ENCODE measurements at places on chromosomes 2 and 18.

DNA sequence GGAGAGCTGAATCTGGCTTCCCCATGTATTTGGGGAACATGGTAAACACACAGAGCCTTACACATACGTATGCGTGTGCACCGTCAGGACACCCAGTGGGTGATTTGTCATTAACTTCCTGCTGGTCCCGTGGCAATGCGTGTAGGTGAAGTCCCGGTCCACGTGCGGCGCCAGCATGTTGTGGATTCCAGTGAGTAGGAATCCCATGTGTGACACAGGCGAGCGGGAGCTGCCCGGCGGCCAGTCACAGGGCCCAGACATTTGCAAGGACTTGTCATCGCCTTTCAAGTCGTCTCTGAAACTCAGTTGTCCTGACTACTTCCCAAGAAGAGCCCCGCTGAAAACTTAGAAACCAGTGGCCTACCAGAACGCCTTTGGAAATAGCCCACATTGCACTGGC, 102.0 kb downstream of the RNF144A start:
- DNase-seq: no peak

DNA sequence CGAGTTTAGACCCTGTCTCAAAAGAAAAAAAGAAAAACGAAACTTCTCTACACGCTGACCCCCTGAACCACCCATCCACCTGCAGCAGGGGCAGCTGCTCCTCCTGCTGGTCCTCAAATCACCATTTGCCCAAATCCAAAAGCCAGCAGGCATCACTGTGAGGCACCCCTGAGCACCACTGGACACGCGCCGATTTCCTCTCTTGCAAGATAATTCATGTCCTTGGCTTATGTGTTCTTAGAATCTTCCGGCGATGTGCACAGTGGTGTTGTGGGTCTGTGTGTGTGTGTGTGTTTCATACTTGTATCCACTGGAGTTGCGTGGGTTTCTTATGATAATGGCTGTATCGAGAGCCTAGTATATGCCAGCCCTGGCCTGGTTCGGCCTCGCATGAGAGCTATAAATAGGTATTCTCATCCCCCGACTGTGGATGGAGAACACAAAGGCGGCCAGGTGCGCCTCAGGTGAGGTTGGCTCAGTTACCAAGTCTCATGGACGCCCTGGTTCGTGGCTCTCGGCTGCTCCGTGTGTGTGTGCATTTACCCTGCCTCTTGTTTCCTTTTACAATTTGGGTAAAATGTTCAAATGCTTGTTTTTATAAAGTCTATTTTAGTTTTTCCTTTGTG, 235.5 kb downstream of the HDAC4 start:
- no peak for DNase-seq

DNA sequence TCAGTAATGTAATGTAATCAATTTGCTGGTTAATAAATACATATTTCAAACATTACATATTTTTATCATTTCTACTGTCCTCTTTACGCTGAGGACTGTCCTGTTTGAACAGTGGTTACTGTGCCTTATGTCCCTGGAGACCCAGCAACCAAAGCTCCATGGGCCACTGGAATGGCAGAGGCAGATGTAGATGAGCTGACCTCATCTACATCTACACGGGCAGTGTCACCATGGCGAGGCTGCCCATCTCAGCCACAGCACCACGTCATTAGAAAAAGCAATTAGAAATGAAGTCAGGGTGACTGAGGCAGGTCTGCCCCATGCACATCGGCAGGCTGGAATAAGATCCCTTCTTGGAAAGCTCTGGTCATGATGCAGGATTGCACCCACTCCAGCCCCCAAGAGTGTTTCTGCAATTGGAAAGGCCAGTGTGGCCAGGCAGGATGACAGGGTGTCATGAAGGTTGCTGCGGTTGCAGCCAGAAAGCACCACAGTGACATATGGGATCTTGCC, 237.5 kb downstream of the NDUFA10 start:
- DNase-seq: no peak

DNA sequence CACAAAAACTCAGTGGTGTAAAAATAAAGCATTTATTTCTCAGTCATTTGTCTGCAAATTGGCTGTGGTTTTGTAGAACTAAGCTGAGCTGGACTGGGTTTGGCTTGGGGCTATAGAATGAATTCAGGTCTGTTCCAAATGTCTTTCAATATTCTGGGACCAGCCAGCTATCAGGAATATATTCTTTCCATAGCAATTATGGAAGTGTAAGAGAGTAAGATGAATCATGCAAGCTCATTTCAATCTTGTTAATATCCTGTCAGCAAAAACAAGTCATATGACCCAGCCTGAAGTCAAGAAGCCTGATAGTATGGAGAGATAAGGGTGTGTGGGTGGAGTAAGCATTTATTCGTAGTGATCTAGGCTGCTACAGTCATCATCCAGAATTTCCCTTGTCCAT, 481.0 kb upstream of the CDH2 start:
- no peak for DNase-seq

GRCh38 chr2:131034122-131035051, 58.9 kb downstream of the FAM168B start:
- no peak for DNase-seq

- DNase-seq: no peak
Measured at GRCh38 chr18:72783530-72783929, 84.3 kb downstream of the NETO1 start.

GRCh38 chr2:54259413-54260240, 3.6 kb upstream of the TSPYL6 start:
- no peak for DNase-seq

DNA sequence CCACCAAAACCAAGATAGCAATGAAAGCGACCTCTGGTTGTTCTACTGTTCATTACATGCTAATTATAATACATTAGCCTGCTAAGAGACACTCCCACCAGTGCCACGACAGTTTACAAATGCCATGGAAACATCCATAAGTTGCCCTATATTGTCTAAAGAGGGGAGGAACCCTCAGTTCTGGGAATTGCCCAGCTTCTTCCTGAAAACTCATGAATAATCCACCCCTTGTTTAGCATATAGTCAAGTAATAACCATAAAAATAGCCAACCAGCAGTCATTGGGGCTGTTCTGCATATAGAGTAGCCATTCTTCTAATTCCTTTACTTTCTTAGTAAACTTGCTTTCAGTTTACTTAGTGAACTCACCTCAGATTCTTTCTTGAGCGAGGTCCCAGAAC, 189.8 kb upstream of the SOX11 start:
- no peak for DNase-seq

- DNase-seq: no peak
Measured at GRCh38 chr18:33818145-33818544, 240.1 kb downstream of the ASXL3 start.

GRCh38 chr2:167264380-167264779, 376.1 kb downstream of the XIRP2 start:
- DNase-seq: no peak

DNA sequence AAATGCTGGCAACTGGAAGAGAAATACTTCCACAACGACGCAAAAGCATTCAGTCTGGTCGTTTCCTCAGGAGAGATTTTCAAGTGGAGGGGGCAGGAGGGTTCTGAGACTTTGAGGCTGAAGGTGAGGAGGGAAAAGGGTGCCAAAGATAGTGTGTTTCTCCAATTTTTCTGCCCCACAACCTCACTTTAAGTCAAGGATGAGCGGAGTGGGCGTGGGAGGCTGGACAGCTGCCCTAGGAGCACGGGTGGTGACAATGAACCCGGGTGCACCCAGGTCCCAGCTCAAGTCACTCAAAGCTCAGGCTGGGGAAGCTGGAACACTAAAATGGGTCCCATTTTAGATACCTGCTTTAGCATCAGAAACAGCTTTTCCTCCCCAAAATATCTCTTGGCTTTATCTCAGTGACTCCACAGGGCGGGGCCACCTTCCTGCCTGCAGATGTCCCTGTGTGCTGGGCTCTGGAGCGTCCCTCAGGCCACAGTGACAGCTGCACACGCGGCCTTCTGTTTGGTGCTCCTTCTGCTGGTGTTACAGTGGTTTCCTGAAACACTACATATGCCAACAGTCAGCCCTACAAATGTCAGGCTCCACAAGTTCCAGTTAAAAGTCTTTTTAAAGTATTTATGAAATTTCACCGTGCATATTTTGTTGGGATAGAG, 1.4 kb upstream of the MBP start:
- DNase-seq: no peak

- DNase-seq: no peak
Measured at GRCh38 chr2:1168846-1169245, 218.2 kb downstream of the SNTG2 start.

DNA sequence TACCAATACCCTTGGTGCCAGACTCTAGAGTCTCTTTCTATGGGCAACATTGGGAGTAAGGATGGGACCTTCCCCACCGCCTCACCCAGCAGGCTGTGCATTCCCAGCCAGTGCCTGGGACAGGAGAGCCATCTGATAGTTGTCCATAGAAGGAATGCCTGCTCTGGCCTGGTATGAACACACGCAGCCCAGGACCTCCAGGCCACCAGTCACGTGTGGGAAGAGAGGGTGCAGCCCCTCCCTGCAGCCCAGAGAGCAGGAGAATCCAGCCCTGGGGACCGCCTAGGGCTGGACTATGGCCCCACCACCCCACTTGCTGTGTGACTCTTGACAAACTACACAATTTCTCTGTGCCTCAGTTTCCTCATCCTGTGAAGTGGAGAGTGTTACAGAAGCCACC, 52.5 kb upstream of the ID2 start:
- DNase-seq: no peak

DNA sequence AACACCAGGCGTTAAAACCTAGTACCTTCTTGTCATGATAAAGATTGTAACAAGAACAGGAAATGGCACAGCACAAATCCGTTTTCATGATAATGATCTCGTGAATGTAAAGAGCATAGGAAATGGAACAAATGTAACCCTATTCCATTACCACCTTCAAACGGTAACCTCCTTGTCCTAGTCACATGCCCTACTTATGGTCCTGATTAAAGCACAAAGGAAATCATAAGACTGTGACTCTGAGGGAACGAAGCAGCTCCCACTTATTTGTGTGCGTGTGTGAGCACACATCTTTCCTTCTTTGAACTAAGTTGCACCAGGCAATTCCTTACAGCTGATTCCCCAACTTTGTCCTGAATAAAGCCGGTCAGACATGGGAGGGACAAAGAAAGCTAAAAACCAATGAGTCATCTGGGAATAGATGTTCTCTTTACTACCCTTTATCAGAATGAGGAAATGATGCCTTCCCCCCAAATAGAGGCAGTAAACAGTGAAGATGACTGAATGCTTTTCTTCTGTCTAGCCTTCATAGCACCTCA, 192.6 kb downstream of the IKZF2 start:
- no peak for DNase-seq

DNA sequence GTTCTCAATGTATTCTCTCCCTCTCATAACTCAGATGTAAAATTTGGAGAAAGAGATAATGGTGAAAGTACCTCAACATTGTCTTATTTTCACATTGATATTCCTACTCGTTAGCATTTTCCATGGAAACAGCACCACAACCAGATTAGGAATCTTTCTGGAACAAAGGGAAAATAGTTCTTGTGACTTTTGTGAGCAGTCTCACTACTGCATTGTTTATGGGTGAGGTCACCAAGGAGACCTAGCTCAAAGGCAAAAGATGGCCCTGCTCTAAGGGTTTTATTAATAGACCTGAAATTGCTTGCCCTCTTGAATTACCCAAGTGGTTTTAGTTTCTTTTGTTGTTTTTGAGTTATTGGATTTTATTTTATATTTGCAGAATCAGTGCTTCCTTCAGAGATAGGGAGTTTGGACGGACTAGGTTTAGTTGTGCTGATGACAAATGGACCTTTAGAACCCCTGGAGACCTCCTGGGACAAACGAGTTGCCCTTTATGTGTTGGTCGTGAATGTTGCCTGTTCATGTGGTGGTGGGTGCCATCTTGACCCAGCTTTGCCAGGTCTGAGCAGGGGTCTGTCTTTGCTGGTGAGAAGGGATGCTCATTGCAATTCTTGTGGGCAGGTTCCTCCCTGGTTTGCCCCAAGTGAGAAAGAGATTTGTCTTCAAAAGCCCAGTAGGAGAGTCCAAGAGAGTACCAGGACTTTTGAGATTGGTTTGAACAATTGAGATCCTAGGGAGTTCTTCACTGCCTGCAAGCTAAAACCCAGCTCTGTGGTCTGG, 58.1 kb downstream of the INPP4A start:
- no peak for DNase-seq

DNA sequence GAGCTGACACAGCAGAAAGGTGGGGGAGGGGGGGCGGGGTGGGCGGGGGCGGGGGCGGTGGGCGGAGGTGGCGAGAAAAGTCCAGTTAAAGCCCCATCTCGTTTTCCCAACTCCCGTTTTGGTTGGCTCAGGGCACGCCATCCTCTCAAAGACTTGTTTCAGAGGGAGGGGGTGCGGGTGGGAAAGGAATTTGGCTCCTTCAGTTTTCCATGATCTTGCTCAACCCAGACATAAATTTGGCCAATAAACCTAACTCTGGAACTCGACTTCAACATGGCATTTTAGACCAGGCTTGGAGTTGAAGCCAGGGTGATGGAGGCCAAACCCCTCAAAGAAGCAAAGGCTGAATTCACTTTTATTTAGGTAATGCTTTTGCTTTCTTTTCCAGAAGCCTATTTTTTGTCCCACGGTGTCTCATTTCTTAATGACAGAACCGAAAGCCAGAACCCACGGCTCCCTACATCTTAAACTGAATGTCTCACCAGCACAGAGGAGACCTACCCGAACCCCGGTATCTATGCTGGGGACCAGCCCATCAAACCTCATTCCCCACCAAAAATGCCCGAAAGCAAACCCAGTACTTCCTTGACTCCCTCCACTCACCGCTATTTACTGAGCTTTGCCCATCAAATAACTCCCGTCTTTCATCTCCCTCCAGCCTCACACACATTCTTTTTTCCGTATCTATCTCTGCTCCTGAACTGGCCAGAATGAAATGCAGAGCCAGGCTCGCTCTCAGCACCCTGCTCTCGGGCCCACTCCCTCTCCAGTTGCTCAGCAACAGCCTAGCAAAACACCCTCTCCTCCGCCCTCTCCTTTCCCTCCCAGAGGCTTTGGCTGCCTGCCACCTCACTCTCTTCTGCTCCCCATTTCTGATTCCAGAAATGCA, 4.3 kb downstream of the IGFBP5 start:
- peak; percentile 15 for DNase-seq

GRCh38 chr2:60441800-60442199, 111.7 kb downstream of the BCL11A start:
- DNase-seq: no peak

- DNase-seq: no peak
Measured at GRCh38 chr2:103288696-103289095, 526.9 kb downstream of the TMEM182 start.

GRCh38 chr2:196836440-196836839, 27.3 kb upstream of the C2orf66 start:
- DNase-seq: no peak

- no peak for DNase-seq
Measured at GRCh38 chr2:147260241-147260640, 584.6 kb upstream of the ACVR2A start.

DNA sequence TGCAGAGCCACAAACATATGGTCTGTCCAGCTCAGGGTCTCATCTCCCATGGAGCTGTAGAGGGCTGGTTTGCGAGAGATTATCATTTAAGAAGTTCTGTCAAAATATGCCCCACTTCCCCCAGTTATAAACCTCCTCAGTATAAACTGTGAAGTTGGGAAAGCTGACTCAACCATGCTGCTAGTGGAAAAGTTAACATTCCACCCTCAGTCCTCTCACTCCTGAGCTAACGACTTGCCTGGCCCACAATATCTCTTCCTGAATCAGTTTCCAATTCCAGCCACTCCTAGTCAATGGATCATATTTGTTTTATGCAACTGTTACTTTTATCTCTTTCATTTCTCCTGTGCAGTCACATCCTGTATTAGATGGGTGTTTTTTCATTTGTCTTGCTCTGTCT, 326.2 kb downstream of the SETBP1 start:
- no peak for DNase-seq
